Pancreas (tissue), 10 donors: ENCODE measurements at places on chromosomes 16 and 17.
A peak's percentile ranks its signal among the peaks of the same experiment; 100 is the strongest.

DNA sequence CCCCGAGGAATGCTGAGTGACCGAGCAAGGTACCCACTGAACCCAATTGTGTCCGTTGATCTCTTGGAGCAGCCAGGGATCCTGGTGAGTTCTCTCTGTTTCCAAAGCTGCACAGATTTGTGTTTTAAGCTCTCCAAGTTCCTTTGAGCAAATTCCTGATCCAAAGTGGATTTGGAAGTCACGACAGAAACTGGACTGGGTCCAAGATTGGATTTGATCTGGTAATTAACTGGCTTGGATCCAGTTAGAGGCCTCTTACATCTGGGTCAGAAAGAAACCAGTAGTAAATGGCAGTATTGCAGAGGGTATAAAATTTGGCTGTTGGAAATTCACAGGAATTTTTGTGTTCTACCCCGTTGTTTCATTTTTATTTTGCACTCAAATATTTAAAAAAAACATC lies 119.5 kb downstream of the PMP22 start:
- DNase-seq, result no peak

DNA sequence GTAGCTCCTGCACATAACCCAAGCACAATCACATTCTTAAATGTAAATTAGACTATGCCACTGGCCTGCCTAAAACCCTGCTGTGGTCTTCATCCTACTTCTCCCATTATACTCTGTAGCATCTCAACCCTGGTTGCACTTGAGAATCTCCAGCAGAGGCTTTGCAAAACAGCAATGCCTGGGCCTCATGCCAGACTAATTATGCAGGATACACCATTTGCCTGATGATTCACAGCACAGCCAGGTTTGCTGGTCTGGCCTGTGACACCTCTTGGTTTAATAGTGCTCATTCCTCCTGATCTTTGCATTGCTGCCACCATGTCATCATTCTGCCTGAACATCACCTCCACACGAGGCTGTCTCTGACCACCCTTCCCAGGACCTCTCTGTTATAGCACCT lies 491.9 kb upstream of the TOM1L1 start:
- DNase-seq, result no peak

DNA sequence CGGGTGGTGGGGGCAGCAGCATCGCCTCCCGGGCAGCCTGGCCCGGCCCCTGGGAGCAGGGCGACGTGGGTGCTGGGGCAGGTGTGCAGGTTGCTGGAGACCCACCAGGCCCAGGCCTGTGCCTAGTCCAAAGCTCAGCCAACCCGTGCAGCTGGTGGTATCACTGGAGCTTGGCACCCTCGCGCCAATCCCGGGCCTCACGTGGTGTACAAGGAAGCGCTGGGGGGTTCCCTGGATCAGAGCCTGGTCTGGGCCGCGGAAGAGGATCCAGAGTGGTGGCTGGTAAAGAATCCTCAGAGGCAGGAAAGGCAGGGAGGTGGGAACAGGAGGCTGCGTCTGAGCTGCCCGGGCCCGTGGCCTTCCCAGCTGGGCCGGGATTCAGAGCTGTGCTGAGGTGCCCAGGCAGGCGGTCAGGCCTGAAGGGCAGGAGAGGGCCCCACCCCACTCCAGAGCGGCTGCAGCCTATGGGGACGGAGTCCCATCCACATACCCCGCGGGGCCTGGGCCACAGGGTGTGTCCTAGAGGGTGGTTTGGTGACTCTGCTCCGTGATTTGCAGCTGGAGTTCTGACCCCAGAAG lies 36.2 kb downstream of the ZFPM1 start:
- DNase-seq, result peak; percentile 77

- no peak for DNase-seq
Measured at GRCh38 chr17:67863624-67864247, 38.4 kb downstream of the BPTF start.
